ENCODE measurements at places on chromosomes 7 and 10.

DNA sequence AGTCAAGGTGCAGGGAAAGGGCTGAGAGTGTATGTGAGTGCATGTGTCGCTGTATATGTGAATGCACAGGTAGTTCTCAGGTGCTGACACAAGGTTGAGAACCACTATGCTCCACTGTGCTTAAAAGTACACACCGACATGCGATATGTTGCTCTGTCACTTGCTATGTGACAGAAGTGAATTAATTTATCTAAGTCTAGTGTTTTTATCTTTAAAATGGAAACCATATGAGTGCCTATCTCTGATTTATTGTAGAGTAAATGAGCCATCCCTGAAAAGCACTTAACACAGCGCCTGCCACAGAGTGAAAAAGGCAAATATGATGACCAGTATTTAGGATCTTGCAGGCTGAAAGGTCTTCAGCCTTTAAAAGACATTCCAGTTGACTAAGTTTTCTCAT is 4.9 kb downstream of the SLC35B4 start:
- no peak for DNase-seq

- DNase-seq, result no peak
Observed at GRCh38 chr10:130931256-130931655, 380.3 kb downstream of the TCERG1L start.

- no peak for DNase-seq
Observed at GRCh38 chr7:68971634-68972340, 626.5 kb upstream of the AUTS2 start.

DNA sequence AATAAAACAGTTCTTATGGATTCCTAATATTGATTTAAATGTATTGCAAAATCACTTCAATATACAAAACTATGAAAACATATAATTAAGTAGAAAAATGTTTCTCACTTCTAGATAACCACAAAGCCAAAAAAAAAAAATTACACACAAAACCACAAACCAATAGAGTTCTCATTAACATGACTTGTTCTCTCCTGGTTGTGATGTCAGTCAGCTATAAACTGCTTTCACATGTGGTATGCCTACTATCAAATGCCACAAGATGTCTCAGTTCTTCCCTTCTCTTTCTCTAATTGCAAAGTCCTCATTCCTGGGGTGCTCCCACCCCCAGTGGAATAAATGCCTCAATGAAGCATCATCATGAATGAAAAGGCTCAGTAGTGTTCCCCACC is 16.6 kb downstream of the GNAI1 start:
- no peak for DNase-seq

DNA sequence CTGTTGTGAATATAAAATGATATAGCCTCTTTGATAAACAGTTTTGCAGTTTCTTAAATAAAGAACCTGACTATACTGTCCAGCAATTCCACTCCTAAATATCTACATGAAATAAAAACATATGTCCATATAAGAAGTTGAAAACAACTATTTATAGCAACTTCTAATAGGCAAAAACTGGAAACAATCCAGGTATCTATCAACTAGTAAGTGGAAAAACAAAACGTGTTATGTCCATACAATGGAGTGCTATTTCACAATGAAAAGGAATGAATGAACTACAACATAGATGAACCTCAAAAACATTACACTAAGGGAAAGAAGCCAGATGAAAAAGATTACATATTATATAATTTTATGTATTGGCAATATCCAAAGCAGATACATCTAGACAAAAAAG is 268.9 kb downstream of the CSTF2T start:
- DNase-seq, result no peak

DNA sequence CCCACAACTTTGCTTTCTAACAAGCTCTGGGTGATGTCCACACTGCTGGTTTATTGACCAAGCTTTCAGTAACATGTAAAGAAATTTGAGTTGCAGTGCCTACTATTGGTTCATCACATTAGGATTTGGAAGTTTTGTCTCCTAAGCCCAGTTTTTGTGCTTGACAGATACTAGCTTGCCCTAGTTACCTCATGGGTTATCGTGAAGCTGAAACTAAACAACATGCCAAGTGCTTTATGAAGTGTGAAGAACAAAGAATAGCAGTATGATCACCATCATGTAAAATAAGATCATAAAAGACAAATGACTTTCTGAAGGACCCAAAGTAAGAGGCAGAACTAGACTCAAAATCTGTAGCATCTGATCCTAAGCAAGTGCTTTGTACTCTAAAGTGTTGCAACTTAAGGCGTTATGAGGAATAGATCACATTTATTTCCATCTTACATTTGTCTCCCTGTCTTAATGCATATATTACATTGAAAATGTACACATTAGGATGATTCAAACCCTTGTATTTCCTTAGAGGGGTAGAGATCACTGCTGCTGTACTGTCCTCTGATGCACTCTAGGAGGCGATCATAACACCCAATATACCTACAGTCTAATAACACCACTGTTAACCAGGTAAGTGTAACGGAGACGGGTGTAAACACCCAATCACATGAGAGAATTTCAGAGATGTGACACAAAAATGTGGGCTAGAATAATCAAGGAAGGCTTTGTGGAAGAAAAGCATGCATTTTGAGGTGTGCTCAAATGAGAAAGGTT is 71.3 kb downstream of the NRCAM start:
- no peak for DNase-seq

DNA sequence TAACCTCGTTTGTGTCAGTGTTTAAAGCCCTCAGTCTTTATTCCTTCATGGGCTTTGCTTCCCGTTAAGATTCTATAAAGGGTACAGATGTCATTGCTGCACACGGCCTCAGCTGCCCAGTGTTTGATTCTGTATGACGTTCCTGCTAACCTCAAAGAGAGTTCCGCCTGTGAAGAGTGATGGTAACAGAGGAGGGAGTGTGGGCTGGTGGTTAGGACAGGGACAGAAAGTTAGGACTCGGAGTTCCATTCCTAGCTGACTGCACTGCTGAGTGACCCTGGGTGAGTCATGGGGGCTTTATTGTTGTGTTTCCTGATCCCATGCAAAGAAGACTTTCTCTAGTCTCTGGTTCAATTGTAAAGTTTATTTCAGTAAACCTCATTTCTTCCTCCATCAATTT is 227.1 kb downstream of the DYNC1I1 start:
- no peak for DNase-seq

Measured in left cardiac atrium (tissue), 4 donors.